ENCODE measurements at places on chromosomes 6 and 20. TPM values are rescaled to one million over a fixed set of nuclear protein-coding genes. Genes with fewer than 3 reads are reported as not detected.
A peak's percentile ranks its signal among the peaks of the same experiment; 100 is the strongest.

The POU3F2 gene
- 3.5 TPM for total RNA-seq

DNA sequence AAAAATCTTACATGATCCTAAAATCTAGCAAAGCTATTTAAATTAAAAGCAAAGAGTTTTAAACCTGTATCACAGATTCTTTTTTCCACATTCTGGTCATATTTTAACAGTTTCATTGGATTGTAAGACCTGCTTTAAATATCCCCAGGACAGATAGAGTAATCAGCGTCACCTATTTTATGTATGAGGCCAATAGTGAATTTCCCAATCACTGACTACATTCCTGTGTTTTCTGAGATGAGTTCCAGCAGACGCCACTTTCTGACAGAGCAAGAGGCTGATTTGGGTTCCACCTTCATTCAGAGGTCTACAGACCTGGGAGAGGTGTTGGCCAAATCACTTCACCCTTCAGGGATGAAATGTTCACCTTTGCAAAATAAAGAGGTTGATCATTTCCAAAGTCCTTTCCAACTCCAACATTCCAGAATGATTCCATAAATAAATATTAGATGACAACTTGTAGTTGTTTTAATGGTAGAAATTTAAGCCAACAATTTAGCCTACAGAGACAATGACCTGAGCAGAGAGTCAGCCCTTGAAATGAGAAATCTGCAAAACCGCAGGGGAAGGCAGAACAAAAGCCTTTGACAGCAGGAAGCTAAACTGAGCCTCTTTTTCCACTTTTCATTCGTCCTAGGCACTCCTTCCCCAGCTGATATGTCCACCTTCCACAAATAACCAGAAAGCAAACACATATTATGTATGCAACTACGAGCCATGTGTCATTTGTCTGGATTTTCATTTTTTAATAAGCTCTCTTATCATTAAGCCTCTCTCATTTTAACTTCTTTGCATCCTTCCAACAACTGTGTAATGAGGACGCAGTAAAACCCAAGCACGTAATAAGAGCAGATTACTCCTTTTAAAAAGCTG, 105.2 kb downstream of the TFAP2A start:
- H3K4me1 ChIP-seq, result no peaks in the 10 kb centered on the region
- no peaks in the 10 kb centered on the region for H3K36me3 ChIP-seq

GRCh38 chr20:58640446-58640845, 10.6 kb upstream of the STX16 start:
- no peaks in the 10 kb centered on the region for H3K4me1 ChIP-seq
- DNase-seq, result no peak
- H3K36me3 ChIP-seq, result no peaks in the 10 kb centered on the region
- H3K4me3 ChIP-seq, result no peak overlapping the region

DNA sequence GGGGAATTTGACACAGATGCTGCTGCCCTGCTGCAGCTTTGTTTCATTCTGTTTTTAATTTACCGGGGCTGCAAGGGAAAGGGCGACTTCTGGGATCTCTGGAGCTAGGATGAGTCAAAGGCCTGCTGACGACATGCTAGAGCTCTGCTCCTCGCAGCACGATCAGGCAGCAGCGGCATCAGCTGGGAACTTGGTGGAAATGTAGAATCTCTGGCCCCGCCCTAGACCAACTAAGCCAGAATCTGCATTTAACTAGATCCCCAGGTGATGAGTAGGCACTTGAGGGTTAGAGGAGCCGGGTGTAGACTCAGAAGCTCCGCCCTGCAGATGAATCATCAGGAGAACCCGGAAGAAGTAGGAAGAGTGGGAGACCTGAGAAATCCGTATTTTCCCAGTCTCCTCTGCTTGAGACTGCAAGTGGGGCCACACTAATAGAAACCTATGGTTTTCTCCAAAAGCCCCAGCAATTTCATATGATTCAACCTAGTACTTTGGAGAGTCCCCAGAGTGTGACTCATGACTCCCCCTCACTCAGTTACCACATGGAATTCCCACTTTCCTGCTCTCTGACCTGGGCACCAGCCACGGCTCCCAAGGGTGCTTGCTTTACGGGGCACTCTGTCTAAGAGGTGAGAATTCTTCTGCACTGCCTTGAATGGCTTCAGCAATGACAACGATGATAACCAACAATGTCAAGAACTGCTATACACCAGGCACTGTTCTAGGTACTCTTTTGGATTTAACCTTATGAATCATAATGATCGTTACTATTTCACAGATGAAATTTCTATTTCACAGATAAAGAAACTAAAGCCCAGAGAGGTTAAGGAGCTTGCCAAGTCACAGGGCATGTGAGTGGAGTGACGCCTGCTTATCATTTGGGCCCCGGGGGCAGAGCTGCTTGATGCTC, 18.1 kb downstream of the TUBB2B start:
- peaks cover 18% of the 10 kb centered on the region for H3K4me1 ChIP-seq
- H3K27ac ChIP-seq, result peak overlapping the region; percentile 83
- H3K27me3 ChIP-seq, result no peaks in the 10 kb centered on the region
- H3K4me3 ChIP-seq, result no peak overlapping the region
- no peaks in the 10 kb centered on the region for H3K36me3 ChIP-seq

DNA sequence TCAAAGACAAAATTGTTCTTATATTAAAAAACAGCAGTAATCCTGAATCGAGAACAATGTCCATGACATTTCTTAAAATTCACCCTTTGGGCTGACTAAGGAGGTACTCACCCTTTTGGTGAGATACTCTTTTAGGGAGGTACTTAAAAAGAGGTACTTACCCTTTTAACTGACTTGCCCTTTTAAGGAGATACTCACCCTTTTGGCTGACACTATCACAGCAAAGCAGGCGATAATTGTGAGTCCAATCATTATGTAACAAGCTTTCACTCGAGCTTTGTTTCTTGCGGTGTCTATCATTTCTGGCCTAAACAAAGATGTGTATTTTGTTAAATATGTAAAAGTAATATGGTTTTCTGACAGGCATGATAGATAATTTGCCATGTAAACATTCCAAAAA, 3.7 kb downstream of the FAM162B start:
- H3K27ac ChIP-seq, result no peak overlapping the region
- no peaks in the 10 kb centered on the region for H3K27me3 ChIP-seq
- H3K4me1 ChIP-seq, result no peaks in the 10 kb centered on the region
- no peak for DNase-seq

Measured in tibial nerve (tissue), 4 donors.